Fibroblast of skin of back (primary cell): ENCODE measurements at places on chromosomes 11 and 22.
A peak's percentile ranks its signal among the peaks of the same experiment; 100 is the strongest.

- peak; percentile 29 for DNase-seq
Observed at GRCh38 chr22:27317096-27317495, 484.5 kb downstream of the MN1 start.

DNA sequence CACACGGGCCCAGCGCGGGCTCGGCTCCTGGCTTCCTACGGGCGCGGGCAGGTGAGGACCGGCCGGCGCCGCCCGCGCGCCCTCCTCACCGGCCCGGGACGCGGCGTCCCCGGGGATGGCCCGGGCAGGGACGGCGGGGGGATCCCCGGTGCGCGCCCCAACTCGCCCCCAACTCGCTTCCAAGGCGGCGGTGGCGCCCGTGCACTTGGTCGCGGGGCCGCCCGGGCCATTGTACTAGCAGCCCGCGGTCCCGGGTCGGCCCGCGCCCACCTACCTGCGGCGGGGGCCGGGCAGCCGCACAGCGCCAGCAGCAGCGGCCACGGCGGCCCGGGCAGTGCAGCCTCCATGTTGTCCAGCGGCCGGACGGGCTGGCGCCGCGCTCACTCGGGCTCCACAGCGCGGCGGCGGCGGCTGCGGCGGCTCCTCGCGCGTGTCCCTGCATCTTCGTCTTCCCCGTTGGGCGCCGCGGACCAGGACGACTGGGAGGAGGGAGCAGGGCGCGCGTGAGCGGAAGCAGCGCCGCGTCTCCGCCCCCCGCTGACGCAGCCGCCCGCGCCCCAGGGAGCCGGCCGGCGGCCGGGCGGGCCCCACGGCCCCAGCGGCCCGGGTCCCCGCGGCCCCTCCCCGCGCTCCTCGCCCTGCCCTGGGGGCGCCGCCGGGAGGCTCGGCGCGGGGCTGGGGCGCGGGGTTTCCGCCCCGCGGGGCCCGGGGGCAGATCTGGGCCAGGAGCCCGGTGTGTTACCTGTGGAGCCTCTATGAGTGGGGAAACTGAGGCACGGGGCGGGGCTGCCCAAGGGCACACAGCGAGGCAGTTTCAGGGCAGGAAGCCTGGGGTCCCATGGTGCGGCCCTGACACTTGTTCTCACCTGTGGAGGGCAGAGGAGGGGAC is 159.3 kb upstream of the GRK3 start:
- DNase-seq, result peak; percentile 74

DNA sequence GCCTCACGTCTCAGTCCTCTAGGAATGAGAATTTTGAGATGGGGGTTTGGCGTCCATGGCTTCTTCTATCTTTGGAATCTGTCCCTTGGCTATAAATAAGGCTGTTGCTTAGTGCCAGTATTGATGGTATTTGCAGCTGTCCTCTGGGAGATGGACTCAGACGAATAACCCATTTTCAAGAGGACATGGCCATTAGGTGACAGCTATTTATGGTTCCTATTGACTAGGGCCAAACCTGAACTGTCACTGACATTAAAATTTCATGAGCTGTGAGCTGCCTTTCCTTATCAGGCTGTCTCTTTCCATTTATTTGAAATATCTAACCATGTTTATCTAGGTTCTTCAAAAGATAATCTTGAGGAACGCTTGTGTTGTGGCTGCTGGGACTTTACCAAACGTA is 92.7 kb downstream of the NAV2 start:
- no peak for DNase-seq

DNA sequence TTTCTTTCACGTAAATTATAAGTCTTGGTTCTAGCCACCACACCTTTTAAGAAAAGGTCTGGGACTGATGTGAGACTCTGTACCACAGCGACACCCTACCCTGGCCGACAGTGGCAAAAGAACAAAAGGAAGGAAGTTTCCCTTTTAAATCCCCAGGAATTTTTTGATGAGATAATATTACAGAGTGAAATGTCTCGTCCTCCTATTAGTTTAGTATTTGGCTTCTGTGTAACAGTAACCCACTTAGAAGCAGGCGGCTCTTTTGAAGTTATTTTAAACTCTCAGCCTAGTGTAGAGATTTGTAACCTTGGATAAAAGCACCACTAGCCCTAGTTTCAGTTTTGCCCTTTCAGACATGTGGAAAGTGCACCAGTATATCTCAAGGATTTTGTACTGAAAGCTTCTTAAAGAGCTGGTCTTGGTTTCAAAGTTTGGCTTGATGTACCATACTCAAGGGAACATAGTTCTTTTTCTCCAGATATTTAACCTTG is 84.1 kb downstream of the C22orf31 start:
- DNase-seq, result peak; percentile 18

GRCh38 chr11:130022799-130023198 is 20.2 kb upstream of the PRDM10 start:
- DNase-seq, result peak; percentile 33

GRCh38 chr22:20111045-20111688 is 4.7 kb upstream of the RANBP1 start:
- DNase-seq, result peak; percentile 36

DNA sequence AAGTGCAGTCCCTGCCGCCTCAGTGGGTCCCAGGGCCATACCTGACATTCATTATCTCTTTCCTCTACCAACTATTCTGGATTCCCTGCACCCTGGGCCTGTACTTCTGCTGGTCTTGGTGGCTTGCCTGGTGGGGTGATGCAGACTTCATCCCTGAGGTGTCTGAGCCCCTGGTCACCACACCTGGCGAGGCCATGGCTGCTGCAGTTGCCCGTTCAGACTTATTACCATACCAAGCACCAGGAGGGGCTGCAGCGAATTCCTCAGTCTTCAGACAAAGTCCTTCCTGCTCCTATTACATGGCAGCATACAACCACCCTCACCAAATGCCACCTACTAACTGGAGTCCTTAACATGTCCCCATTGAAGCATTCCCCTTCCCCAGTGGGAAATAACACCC is 73.0 kb upstream of the SLC22A12 start:
- no peak for DNase-seq

DNA sequence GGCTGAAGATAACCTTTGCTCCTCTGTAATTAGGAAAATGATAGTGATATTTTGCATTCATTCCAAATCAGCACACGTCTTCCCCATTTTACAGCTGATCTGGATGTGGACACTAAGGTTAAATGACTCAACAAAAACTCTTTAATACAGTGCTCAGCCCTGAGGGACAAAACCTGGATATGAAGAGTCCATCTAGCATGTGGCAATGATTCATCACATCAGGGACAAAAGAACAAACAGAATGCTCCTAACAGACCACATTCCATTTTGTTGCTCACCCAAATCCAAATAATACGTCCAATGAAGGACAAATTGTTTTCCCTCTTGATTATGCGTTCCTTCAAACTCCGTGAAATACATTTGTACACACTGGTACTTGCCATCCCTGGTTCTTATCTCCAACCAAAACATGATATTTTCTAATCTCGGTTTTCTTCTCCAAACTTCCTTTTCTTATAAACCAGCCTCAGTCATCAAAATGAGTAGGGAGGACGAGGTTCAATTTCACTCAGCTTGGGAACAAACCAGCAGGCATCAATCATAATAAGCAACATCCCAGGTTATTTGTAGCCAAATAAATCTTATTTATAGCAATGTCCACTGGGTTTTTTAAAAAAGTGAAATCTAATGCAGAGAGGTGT is 53.7 kb upstream of the MTMR2 start:
- DNase-seq, result peak; percentile 64

GRCh38 chr22:46272196-46272595 is 4.4 kb downstream of the TTC38 start:
- no peak for DNase-seq

DNA sequence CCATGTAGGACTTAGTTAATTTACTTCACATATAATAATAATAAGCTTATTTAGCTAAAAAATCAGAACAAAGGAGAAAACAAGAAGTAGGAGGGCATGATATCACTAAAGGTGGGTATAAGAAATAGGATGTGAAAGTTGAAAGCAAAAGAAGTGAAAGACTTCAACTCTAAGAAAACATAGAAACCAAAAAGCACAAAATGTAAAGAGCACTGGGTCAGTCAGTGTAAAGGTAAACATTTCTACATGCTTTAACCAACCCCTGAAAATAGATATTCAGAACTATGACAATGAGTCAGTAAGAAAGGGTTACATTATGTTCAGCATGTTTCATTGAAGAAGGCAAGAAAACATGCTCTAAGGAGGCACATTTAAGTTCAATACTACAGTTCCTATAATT is 298.8 kb downstream of the SWAP70 start:
- DNase-seq, result no peak

GRCh38 chr22:18044548-18045271 is 20.3 kb upstream of the MICAL3 start:
- DNase-seq, result no peak

- DNase-seq, result no peak
Observed at GRCh38 chr11:26507229-26507628, 64.8 kb downstream of the MUC15 start.

DNA sequence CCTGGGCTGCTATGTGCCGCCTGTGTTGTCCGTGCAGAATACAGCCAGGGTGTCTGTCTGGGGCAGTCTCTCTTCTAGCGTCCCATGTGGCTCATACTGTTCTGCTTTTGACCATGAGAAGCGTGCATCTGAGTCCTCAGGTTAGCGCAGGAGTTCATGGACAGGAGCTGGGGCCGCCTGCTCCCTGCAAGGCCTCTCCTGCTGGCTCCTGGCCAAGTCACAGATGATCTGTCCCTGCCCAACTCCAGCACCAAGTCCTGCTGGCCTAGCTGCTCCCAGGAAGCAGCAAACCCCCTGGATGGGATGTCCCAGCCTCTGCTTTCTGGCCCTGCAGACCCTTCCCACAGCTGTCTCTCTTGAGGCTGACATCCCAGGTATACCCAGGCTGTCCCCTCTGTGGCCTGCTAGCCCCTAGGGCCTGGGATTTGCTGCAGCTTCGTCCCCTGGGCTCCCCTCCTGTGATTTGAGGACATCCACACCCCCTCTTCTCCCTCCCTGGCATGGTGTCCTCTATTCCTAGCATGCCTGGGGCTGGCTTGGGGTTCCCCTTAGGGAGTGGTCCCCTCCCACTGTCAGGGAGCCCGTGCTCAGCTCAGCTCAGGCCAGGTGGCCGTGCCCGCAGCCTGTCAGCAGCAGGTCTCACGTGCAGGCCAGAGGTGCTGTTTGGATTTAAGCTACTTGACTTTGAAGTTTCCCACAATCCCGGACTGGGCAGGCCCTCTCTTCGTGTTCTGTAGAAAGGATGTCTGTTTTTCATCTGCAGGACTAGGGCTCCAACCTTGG is 17.8 kb downstream of the PRR5 start:
- DNase-seq, result no peak

- DNase-seq, result no peak
Observed at GRCh38 chr22:40345815-40346184, 500 bp upstream of the ADSL start.

- no peak for DNase-seq
Observed at GRCh38 chr11:2758751-2759150, 59.0 kb upstream of the KCNQ1OT1 start.

DNA sequence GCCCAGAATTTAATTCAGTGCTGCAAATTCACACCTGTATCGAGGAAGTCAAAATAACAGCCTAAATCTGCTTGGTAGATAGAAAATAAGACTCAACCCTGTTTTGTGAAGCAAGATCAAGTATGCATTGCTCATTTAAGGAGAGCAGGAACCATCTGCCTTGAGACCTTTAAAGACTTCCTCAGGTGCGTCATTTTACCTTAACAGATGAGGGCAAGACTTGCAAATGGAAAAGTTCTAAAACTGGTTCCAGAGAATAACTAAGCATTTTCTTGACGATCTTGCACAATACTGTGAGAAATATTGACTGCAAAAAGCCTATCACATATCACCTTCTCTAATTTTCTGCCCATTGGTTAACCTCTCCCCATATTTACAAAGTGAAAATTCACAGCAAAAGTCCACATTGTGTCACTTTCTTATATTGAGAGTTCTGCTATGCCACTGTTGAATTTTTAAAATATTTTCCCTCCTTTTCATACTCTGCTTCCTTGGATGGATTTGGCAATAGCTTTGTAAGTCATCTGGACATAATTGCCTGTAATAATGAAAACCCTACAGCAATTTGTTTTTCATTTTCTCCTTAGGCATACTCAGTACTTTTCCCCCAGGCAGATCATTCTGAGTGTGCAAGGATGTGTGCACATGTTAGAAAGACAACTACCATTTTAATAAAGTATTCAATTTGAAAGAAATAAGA is 234.2 kb downstream of the AASDHPPT start:
- DNase-seq, result no peak

- DNase-seq, result peak; percentile 21
Observed at GRCh38 chr22:19287076-19287707, 4.3 kb downstream of the CLTCL1 start.

DNA sequence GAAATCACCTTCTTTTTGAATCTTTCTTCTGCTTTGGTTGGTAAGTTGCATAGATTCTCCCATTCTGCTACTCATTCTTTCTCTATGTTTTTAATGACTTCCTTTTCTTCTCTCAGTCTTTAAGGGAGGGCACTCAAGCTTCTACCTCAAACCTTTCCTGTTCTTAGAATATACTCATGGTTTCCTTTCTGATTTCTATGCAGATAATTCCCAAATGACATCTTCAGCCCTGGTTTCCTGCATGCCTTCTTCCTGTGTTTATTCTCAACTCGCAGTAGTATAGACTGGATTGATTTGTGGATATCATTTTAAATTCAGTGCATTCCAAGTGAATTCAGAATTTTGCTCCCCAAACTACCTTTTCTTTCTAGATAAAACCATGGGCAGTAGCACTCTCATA is 803.6 kb downstream of the METTL15 start:
- no peak for DNase-seq

GRCh38 chr11:64887234-64887756 is 8.9 kb upstream of the EHD1 start:
- DNase-seq, result no peak

GRCh38 chr11:66347425-66348276 is at the start of gene B4GAT1:
TSS of gene B4GAT1 (minus strand) at chr11:66347629. CDS start at chr11:66347545, 84 bp downstream.
- peak; percentile 91 for DNase-seq

- DNase-seq, result peak; percentile 80
Observed at GRCh38 chr11:15897211-15897960, 459.0 kb downstream of the SOX6 start.

DNA sequence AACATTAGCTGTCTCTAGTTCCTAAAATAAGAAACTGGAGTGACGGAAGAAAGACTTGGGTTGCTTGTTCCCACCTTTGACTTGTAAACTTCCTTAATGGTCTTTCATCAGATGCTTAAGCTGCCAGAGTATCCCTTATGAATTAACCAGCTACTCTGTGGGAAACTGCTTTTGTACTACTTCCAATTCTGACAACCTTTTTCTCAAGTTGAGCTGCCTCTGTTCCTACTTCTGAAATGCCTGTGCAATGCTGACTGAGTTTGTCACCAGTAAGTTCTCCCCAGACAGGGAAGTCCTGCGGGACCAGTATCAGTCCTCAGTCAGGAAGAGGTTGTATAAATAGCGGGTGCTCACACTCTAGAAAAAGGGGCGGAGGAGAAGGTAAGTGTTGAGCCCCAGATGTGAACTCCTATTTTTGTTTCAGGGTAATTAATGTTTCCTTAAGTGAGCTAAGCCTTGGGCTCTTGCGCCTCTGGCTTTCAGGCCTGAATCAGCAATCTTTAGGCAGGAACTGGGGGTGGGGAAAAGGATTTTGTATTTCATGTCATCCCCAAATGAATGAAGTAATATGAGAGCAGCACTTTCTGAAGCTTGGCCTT is 67.2 kb downstream of the CECR2 start:
- no peak for DNase-seq

DNA sequence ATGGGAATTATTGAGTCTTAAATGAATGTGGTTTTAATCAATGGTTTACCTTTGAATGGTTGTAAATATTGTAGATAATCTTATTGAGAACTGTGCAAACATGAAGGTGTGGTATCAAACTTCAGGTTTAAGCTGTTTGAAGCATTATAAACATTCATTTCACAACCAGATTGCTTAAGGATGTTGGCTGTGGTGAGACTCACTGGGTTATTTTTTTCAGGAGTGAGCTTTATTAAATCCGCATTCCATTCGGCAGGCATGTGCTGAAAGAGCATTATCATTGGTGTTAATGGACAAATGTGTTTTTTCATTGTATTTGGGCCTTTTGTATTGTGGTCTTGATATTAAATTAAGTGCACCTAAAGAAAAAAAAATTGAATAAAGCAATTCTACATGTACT is 9.7 kb downstream of the MMP3 start:
- DNase-seq, result no peak
